Suprapubic skin (tissue), 4 donors: ENCODE measurements at places on chromosomes 6 and 20.

DNA sequence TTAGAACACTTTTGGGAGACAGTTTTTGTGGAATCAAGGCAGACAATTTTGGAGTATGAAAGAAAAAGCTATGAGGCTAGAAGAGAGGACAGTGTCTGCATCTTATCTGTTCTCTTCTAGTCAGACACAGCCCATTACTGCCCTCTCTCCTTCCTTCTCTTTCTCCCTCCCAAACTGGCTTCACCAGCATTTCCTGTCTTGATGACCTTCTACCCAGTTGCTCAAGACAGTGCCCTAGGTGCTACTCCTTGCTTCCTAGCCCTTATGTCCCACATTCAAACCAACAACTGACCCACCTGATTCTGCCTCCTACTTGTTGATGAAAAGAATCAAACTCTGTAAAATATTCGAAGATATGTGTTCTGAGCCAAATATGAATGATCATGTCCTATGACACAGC, 116.4 kb upstream of the RIPOR2 start:
- no peak for DNase-seq
- no peak overlapping the region for H3K4me3 ChIP-seq
- H3K27me3 ChIP-seq: no peaks in the 10 kb centered on the region
- no peaks in the 10 kb centered on the region for H3K36me3 ChIP-seq
- peaks cover 32% of the 10 kb centered on the region for H3K4me1 ChIP-seq
- H3K27ac ChIP-seq: no peak overlapping the region

DNA sequence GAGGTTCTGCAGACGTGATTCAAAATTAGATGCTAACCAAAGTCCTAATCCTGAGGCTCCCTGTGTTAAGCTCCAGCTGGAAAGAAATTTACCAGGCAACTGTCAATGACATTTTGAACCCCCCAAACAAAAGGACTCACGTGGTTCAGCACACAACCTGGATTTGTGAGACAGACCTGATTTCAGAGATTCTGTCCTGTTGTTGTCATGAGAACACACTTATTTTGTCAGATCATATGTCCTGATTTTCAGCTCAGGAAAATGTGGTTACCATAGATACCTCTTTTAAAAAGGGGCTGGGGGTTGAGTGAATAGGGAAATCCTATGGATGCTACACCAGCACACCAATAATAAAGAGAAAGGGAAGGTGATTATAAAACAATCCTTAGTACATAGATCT, 61.6 kb downstream of the MTFR2 start:
- H3K4me1 ChIP-seq: no peaks in the 10 kb centered on the region
- H3K36me3 ChIP-seq: peaks cover 5% of the 10 kb centered on the region
- no peak for DNase-seq
- no peaks in the 10 kb centered on the region for H3K27me3 ChIP-seq

GRCh38 chr20:52103335-52103912, 88.2 kb downstream of the ZFP64 start:
- no peak overlapping the region for H3K27ac ChIP-seq
- no peak for DNase-seq
- H3K4me3 ChIP-seq: peak overlapping the region; percentile 60
- peaks cover 34% of the 10 kb centered on the region for H3K4me1 ChIP-seq
- H3K27me3 ChIP-seq: peaks cover 26% of the 10 kb centered on the region
- H3K36me3 ChIP-seq: no peaks in the 10 kb centered on the region

DNA sequence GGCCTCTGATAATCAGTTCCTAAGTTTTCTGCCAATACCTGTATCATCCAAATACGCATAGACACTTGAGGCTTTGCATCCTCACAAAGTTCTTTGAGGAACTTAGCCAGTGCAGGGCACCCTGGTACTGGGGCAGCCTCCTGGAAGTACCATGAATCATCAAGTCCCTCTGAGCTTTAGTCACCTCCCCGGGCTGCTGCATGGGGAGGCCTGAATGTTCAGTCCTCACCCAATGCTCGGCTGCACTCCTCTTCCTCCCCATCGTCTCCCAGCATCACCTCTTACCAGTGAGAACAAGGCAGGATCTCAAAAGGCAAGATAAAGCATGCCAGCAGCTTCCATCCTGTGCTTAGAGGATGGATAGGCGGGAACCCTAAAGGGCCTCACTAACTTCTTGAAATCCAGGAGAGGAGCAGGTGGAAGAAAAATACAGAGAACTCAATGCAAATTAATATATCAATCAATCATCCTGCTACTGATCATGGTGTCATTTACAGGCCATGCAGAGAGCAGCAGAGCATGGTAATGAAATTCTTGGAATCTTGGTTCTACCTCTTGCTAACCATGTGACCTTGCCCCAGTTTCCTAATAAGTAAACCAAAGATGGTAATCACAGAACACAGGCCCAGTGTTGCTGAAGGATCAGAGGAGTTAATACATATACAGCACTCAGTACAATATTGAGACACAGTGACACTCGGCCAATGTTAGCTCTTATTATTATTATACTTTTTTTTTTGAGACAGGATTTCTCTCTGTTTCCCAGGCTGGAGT, 4.7 kb upstream of the CCN6 start:
- H3K4me1 ChIP-seq: peaks cover 2% of the 10 kb centered on the region
- H3K36me3 ChIP-seq: no peaks in the 10 kb centered on the region
- no peak overlapping the region for H3K4me3 ChIP-seq
- no peak for DNase-seq
- H3K27me3 ChIP-seq: no peaks in the 10 kb centered on the region

DNA sequence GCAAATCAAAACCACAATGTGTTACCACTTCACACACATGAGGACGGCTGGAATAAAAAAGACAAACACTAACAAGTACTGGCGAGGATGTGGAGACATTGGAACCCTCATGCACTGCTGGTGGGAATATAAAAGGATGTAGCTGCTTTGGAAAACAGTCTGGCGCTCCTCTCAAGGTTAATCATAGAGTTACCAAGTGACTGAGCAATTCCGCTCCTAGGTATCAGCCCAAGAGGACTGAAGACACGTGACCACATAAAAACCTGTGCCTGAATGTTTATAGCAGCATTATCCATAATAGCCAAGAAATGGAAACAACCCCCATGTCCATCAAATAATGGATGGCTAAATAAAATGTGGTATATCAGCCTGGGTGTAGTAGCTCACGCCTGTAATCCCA, 45.0 kb downstream of the VSTM2L start:
- no peak for DNase-seq
- H3K4me3 ChIP-seq: no peak overlapping the region
- no peaks in the 10 kb centered on the region for H3K36me3 ChIP-seq
- peaks cover 8% of the 10 kb centered on the region for H3K27me3 ChIP-seq
- H3K27ac ChIP-seq: no peak overlapping the region
- no peaks in the 10 kb centered on the region for H3K4me1 ChIP-seq

DNA sequence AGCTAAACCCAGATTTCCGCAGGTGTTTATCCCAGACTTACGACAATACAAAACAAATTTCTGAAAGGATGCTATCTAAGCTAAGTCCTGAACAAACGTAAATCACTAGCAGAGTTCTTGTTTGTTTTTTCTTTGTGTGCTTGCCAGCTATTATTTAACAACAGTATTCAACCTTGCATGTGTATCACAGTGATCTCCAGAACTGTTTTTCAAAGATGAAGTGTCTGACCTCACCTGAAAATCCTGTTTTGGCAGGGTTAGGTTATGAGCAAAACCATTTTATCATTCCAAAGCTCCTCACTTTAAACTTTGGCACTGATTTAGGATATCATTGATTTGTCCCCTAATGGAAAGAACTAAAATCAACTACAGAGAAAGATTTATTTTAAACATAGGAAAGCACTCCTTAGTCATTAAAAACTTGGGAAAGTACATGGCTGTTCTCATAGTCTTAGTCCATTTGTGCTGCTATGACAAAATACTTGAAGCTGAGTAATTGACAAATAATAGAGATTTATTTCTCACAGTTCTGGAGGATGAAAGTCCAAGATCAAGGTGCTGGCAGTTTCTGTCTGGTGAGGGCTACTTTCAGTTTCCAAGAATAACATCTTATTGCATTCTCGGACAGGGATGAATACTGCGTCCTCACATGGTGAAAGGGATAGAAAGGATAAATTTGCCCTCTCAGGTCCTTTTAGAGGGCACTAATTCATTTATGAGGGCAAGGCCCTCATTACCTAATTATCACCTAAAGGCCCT, 20.8 kb upstream of the BMP5 start:
- no peak for DNase-seq
- H3K36me3 ChIP-seq: no peaks in the 10 kb centered on the region
- H3K27me3 ChIP-seq: no peaks in the 10 kb centered on the region
- no peak overlapping the region for H3K27ac ChIP-seq

DNA sequence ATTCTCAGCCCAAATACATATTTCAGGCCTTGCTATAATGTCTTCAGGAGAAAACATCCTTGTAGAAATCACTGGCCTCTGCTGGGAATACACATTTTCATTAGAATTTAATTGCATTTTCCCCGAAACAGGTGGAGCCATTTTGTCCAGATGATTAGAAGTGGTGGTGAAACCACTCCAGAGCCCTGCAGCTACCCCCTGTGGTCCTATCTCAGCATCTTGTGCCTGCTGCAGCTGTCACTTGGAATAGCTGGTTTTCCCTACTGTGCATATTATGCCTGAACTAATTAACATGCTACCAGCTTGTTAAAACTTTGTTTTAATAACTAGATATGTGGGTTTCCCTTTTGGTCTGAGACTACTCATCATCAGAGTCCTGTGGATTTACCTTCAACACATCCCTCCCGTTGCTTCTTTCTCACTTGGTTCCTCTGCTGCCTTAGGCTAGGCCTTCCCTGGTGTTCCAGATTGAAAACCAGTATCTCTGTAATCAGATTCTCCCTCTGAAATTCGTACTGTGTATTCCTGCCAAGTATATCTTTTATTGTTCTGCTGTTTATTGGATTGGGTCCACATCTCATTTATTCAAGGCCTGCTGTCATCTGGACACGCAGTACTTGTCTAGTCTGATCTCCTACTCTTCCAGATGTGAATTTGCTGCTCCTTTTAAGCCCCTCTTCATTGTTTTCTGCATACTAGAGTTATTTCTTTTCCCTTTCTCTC, 15.2 kb downstream of the DNAH8 start:
- H3K4me1 ChIP-seq: no peaks in the 10 kb centered on the region
- no peak overlapping the region for H3K27ac ChIP-seq
- no peak overlapping the region for H3K4me3 ChIP-seq
- no peak for DNase-seq
- H3K36me3 ChIP-seq: no peaks in the 10 kb centered on the region
- no peaks in the 10 kb centered on the region for H3K27me3 ChIP-seq

GRCh38 chr6:12232821-12233220, 57.3 kb upstream of the EDN1 start:
- no peak overlapping the region for H3K27ac ChIP-seq
- H3K4me1 ChIP-seq: peaks cover 12% of the 10 kb centered on the region
- no peak overlapping the region for H3K4me3 ChIP-seq
- DNase-seq: no peak
- no peaks in the 10 kb centered on the region for H3K27me3 ChIP-seq

DNA sequence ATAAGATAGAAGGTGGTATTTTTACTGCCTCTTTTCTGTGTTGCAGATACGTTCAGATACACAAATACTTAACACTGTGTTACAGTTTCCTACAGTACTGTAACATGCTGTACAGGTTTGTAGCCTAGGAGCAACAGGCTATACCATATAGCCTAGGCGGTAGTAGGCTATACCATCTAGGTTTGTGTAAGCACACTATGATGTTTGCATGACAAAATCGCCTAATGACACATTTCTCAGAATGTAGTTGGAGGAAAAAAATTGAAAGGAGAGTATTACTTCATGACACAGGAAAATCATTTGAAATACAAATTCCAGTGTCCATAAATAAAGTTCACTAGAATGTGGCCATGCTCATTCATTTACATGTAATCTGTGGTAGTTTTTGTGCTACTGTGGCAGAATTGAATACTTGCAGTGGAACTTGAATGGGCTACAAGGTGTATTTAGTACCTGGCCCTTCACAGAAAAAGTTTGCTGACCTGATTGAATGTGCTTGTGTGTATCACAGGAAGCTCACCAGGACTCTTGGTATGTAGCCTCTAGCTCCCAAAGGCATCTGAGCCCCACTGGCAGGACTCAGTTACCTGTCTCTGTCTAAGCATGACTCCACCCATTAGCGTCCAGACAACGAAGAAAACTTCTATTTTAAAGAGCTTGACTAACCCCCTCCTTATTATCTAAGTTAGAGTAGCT, 18.8 kb downstream of the TOP1 start:
- DNase-seq: no peak
- H3K36me3 ChIP-seq: no peaks in the 10 kb centered on the region
- H3K4me1 ChIP-seq: peaks cover 80% of the 10 kb centered on the region
- H3K27me3 ChIP-seq: no peaks in the 10 kb centered on the region

- peaks cover 24% of the 10 kb centered on the region for H3K4me1 ChIP-seq
- H3K27ac ChIP-seq: peak overlapping the region; percentile 5
- H3K27me3 ChIP-seq: no peaks in the 10 kb centered on the region
- H3K4me3 ChIP-seq: peak overlapping the region; percentile 92
- no peaks in the 10 kb centered on the region for H3K36me3 ChIP-seq
These were observed 2.2 kb upstream of the STXBP5 start for GRCh38 chr6:147201885-147202515.

DNA sequence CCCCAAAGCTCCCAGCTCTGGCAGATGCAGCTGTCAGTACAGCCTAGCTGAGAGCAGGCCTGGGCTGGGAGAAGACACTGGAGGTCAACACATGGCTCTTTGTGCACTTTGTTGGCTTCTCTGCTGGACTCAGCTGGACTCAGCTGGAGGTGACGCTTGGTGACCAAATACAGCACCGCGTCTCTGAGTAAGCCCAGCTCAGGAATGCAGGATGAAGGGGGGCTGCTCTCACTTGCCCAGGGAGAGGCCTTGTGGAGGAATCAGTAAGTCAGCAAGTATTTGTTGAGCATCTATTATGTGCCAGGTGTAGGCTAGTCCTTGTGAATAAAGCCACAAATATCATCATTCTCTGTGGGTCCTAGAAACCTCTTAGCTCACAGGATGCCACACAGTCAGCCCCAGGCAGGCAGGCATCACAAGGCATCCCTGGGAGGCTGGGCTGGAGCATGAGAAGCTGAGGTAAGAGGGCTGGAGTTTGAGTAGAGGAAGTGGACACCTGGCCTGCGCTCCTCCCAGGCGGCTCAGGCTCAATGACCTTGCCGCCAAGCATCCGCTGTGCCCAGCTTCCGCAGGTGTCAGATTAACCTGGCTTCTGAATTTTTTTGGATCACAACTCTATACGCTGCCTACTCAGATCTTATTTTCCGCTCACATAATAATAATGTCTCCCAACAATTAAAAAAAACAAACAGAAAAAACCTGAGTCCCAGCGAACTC, 95.4 kb downstream of the TMEM170B start:
- H3K27ac ChIP-seq: no peak overlapping the region
- no peak overlapping the region for H3K4me3 ChIP-seq
- H3K36me3 ChIP-seq: no peaks in the 10 kb centered on the region

- H3K27ac ChIP-seq: no peak overlapping the region
- no peaks in the 10 kb centered on the region for H3K36me3 ChIP-seq
- no peaks in the 10 kb centered on the region for H3K4me1 ChIP-seq
These were observed 820.1 kb downstream of the TENT5A start for GRCh38 chr6:80932359-80932758.

DNA sequence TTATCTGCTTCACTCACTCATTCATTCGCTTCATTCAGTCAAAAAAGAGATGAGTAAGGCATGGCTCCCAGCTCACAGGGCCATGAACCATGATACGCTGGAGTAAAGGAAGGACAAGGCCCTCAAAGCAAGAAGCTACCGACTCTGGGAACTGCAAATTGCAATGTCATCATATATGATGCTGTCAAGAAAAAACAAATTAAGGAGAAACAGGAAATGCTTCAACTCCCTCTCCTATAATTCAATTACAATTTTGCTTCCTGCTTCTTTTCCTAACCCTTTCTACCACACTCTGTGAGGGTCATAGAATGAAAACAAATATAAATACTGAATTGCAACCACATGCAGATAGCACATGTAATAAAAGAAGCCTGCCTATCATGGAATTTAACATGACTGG, 725.7 kb upstream of the FLRT3 start:
- no peak overlapping the region for H3K4me3 ChIP-seq
- no peaks in the 10 kb centered on the region for H3K36me3 ChIP-seq
- H3K27me3 ChIP-seq: no peaks in the 10 kb centered on the region
- H3K4me1 ChIP-seq: peaks cover 11% of the 10 kb centered on the region
- DNase-seq: no peak
